ENCODE measurements at places on chromosomes 5 and 9.

DNA sequence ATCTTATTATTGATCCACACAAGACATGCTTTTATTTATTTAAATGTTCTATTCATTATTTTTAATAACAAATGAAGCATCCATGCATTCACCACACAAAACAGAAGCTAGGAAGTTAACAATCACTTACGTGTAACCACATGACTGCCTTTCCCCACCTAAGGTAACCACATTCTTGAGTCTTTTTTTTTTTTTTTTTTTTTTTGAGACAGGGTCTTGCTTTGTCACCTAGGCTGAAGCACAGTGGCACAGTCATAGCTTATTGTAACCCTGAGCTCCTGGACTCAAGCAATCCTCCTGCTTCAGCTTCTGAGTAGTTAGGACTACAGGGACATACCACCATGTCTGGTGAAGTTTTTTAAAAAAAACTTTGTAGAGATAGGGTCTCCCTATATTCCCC lies 133.0 kb downstream of the DOCK2 start:
- DNase-seq: no peak

GRCh38 chr9:92538541-92538940 lies 2.8 kb upstream of the ECM2 start:
- no peak for DNase-seq

GRCh38 chr9:87036506-87036905 lies 89.2 kb upstream of the GAS1 start:
- DNase-seq: no peak

DNA sequence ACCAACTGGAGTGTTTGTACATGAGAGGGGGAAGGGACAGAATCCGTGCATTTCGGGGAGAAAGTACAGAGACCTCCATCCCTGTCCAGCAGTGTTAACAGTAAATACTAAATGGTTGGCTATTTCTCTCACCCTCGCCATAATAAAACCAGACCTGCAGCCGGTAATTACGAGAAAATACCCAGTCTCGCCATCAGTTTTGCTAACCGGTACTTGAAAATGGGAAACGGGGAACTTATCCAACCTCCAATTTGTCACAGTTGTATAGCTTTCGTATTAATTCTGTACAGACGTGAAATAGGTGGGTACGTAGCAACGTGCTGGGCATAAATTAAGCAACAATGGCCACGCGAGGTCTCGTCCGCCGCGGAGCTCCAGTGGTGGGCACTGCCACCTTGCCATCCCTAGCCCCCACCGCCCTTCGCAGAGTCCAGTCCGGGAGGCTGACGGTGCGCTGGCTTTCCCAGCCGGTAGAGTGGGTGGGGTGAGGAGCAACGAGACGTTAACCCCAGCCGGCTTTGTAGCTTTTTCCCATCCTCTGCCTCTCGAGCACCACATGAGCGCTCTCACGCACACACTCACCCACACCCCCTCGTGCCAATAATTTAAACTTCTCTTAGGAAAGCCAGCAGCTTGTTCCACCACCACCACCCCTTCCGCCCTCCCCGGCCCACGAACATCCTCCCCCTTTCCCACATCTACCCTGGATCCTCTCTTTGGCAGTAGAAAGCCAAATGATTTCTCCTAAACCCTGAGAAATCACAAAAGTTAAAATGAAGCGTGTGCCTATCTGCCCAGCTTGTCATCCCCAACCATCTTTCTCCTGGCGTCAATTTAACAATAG lies 1.8 kb downstream of the ELAVL2 start:
- DNase-seq: peak; percentile 68

- no peak for DNase-seq
Measured at GRCh38 chr9:128439273-128439672, 16.5 kb upstream of the ODF2 start.

GRCh38 chr5:119304439-119305211 lies 51.2 kb upstream of the TNFAIP8 start:
- DNase-seq: no peak

GRCh38 chr5:318341-318897 lies 3.1 kb upstream of the AHRR start:
- no peak for DNase-seq

GRCh38 chr5:43855452-43855851 lies 252.5 kb downstream of the NNT start:
- DNase-seq: no peak

DNA sequence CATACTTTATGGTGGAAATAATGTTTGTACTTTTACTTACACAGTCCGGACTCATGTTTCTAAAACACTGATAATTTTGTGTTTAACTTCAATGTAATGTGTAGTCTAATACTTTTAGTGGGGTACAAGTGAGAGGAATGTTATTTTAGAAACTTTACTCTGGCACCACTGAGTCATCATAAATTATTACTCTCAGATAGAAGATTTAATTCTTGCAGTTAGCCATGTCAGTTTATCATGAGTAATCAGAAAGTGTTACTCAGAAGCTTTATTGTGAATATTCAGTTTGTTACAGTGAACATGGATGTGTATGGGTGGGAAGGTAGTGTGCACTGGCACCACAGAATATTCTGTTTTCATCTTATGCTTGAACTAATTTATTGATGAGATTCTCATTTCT lies 20.0 kb downstream of the OGN start:
- DNase-seq: no peak

DNA sequence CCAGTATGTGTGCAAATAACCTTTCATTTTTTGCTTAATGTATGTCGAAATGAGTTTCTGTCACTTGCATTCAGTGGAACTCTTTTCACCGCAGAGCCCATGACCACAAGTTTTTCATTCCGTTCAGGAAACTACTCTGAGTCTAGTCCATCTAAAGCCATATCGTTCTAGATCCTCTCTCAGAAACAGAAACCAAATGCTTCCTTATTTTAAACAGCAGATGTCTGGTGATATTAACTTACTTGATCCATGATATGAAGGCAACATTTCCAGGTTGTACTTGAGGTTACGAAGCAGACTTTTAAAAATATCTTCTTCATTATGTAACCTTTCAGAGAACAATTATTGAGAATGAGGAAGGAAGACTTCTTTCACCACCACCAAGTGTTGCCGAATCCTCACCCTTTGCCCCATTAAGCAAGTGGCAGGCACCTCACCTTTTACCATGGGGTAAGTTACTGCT lies 72.4 kb upstream of the GNAQ start:
- DNase-seq: no peak

- DNase-seq: peak; percentile 72
Measured at GRCh38 chr9:34179213-34180136, 632 bp downstream of the UBAP1 start.

- DNase-seq: peak; percentile 25
Measured at GRCh38 chr5:13501176-13501575, 443.3 kb downstream of the DNAH5 start.

- no peak for DNase-seq
Measured at GRCh38 chr5:165309446-165309845, 1804.0 kb downstream of the MAT2B start.

GRCh38 chr5:63049935-63050334 lies 471.3 kb downstream of the LRRC70 start:
- DNase-seq: no peak
